Right lung (tissue), 10 donors: ENCODE measurements at places on chromosomes 3 and 15. TPM values are rescaled to one million over a fixed set of nuclear protein-coding genes. Genes with fewer than 3 reads are reported as not detected.

ZMAT3 gene
- polyA plus RNA-seq: 5.4 TPM

HHLA2 gene
- polyA plus RNA-seq: 3.1 TPM

CSK gene
- polyA plus RNA-seq: 49.6 TPM

LRRC31 gene
- polyA plus RNA-seq: 0.06 TPM

CPNE4 gene
- 0.60 TPM for polyA plus RNA-seq

LRRC2 gene
- polyA plus RNA-seq: 0.86 TPM

FSTL1 gene
- 563 TPM for polyA plus RNA-seq

ADAMTS17 gene
- 1.9 TPM for polyA plus RNA-seq

RARB gene
- 24.8 TPM for polyA plus RNA-seq

PFKFB4 gene
- 5.5 TPM for polyA plus RNA-seq

RTF1 gene
- 77.6 TPM for polyA plus RNA-seq
